ENCODE measurements at places on chromosomes 13 and 19.

- peak; percentile 70 for DNase-seq
These were observed 3.8 kb downstream of the GADD45GIP1 start for GRCh38 chr19:12953138-12953798.

DNA sequence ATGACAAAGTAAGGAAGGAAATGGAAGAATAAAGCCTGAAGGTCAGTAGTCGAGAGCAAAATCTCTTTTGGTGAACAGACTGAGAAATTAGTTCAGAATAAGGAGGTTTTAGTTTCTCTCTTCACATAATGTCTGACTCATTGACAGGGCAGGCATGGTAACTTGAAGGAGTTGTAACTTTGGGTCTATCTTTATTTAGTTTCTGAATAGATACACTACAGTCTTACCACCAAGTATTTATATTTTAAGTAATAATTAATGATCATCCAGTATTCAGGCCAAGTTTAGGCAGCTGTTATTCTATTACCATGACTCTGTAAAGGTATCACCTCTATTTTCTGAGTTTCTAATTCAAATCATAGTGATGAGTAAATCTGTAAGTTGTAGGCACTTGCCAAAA is 219.9 kb downstream of the SPRY2 start:
- DNase-seq = no peak

GRCh38 chr19:48492925-48493717 is 18.5 kb downstream of the LMTK3 start:
- DNase-seq = no peak

DNA sequence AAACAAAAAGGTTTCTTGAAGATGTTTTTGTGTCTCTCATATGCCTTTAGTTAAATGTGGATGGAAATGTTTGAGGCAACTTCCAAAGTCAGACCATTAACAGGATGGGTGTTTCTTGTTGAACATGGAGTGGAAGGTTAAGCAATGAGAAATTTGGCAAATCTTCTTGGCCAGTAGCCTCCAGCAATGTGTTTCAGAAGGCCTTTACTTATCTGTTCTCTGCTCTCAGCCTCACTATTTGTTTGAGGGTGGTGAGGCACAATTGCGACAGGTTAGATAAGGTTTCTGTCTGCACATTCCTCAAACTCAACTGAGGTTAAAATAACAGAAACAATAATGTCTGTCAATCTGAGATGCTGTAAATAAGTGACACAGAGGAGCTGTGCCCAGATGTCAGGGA is 1019.0 kb downstream of the DIAPH3 start:
- DNase-seq = no peak

GRCh38 chr19:46715975-46716671 is 791 bp downstream of the PRKD2 start:
- DNase-seq = no peak

All from NCI-H524 treated with DMSO at 0.1 percent for 48 hours (cell line).